ENCODE measurements at places on chromosomes 2 and 18.

GRCh38 chr2:55720417-55720816, 26.8 kb upstream of the PNPT1 start:
- DNase-seq: no peak

GRCh38 chr18:30982285-30982992, 60.1 kb downstream of the DSC3 start:
- no peak for DNase-seq

GRCh38 chr2:182915369-182916326, 49.2 kb upstream of the FRZB start:
- peak; percentile 25 for DNase-seq

GRCh38 chr2:191739194-191739593, 61.3 kb downstream of the NABP1 start:
- no peak for DNase-seq

DNA sequence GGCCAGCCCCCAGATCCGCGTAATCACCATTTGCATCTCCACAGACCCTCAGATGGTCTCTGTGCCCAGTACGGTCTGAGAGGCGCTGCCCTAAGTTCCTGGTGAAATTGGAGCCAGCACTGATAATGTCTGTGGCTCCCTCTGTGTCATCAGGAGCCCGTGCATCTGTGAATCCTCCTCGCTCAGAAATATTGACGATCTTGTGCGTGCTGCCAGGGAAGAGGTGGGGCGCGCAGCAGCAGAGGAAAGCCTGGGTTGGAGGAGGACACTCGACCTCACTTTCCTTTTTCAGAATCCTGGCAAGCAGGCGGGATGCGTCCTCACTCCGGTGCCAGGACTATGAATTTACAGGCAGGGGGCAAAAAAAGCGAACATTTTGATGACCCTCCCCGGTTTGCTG, 686.1 kb upstream of the SALL3 start:
- DNase-seq: no peak

DNA sequence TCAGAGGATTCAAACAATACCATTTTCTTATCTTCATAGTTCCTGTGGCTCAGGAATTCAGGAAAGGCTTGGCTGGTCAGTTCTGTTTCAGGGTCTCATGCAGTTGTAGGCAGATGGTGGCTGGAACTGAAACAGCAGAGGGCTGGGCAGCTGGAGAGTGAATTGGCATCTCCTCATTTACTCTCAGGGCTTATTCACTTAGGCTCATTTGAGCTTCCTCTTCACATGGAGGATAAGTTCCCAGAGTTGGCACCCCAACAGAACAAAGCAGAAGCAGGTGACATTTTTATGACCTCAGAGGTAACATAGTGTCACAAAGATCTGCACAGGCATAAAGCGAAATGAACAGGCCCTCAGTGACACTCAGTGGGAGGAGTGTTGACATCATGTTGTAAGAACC, 66.1 kb downstream of the RBBP8 start:
- DNase-seq: no peak

DNA sequence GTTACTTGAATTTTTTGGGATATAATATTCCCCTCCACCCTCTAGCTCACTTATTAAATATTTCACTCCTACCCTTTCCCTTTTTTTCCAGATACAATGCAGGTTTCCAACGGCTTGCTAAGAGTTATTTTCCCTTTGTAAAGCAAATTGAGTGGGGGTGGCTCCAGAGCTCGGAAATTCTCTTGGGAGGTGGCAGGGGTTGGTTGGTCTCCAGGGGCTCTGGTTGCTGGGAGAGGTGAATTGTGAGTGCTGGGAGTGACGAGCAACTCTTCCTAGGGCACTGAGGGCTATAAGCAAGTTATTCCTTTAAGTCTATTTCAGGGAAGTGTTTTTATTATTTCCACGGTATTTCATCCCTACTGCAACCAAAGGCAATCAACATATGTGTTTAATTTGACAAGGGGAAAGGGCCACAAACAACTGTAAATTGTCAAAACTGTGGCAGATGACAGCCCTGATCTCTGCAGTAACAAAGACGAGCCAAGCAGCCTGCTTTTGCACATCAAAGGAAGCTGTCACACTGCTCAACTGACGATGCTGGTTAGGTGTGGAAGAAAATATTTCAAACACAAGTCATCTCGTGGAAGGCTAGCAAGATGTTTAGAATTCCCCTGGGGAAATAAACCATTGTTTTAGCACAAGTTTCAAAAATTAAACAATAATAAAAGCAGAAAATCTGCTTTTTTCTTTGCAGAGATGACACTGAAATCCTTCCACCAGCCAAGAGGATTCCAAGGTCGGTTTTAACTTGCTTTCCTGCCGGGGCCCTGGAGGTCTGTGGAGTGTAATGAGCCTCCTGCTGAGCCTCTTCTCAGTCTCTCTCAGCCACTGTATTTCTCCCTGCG, 34.8 kb upstream of the ASXL2 start:
- no peak for DNase-seq

DNA sequence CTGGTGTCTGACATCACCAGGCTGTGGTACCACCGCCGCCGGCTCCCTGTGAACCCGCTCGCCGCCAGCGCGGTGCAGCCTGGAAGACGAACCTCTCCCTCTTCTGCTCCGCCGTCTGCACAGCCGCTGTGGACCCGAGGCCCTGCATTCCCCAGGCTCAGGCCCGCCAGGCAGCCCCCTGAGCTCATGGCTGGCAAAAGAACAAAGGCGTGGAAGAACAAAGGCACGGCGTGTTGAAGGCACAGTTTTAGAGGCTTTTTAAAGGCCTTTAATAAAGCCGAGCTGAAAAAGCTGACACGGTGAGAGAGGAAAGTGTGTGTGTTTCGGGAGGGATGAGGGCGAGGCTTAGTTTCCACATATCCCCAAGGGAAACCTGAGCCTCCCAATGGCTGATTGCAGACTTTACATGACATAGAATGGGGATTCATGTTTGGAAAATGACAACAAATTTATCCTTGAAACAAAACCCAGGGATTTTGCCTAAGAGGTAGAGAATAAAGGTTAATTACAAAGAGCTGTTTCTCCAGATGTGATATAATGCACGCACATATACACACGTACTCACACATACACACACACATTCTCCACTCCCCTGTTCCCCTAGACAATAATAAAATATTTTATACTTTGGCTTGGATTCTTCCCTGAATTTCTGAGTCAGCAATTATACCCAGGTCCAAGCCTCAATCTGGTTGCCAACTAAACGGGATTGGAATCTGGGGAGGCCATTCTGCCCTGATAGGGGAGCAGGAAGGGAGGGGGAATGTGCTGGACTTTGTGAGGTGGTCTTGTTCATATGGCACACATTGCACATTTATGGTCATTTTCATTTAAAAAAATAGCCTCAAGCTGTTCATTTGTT, 39.7 kb downstream of the RFX8 start:
- DNase-seq: peak; percentile 49

- no peak for DNase-seq
Observed at GRCh38 chr2:39247512-39248043, 3.8 kb upstream of the CDKL4 start.

- no peak for DNase-seq
Observed at GRCh38 chr2:158882297-158882696, 86.1 kb upstream of the TANC1 start.

DNA sequence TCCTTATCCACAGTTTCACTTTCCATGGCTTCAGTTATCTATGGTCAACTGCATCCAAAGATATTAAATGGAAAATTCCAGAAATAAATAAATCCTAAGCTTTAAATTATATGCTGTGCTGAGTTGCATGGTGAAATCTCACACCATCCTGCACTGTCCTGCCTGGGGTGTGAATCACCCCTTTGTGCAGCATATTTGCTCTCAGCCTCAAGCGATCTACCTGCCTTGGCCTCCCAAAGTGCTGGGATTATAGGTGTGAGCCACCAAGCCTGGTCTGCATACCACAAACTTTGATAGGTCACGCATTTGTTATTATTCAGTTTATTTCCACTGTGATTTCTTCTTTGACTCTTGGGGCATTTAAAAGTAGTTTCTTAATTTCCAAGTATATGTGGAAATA, 117.2 kb downstream of the SPIRE1 start:
- DNase-seq: no peak

DNA sequence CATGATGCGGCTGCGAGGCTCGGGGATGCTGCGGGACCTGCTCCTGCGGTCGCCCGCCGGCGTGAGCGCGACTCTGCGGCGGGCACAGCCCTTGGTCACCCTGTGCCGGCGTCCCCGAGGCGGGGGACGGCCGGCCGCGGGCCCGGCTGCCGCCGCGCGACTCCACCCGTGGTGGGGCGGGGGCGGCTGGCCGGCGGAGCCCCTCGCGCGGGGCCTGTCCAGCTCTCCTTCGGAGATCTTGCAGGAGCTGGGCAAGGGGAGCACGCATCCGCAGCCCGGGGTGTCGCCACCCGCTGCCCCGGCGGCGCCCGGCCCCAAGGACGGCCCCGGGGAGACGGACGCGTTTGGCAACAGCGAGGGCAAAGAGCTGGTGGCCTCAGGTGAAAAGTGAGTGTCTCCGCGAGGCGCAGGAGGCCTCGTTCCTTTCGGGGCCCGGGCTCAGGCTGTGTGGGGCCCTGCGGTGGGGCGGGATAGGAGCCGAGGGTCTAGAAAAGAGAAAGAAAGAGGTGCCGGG, 520 bp downstream of the GLS start:
- DNase-seq: no peak

DNA sequence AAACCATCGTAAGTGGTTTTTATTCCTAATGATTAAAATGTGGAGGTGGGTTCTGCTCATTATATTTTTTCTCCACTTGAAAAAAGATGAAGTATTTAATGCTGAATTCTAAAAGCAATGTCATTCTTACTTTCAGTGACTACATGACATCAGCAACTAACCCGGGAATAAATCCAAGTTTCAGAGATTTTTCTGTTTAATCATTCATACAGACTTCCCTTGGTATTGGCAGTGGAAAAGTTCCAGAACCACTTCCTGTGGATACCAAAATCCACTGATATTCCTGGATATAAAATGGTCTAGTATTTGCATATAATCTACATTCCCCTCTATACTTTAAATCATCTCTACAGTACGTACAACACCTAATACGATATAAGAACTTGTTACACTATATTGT, 128.6 kb downstream of the ZNF532 start:
- DNase-seq: no peak

GRCh38 chr2:188322569-188323551, 31.2 kb downstream of the GULP1 start:
- no peak for DNase-seq

DNA sequence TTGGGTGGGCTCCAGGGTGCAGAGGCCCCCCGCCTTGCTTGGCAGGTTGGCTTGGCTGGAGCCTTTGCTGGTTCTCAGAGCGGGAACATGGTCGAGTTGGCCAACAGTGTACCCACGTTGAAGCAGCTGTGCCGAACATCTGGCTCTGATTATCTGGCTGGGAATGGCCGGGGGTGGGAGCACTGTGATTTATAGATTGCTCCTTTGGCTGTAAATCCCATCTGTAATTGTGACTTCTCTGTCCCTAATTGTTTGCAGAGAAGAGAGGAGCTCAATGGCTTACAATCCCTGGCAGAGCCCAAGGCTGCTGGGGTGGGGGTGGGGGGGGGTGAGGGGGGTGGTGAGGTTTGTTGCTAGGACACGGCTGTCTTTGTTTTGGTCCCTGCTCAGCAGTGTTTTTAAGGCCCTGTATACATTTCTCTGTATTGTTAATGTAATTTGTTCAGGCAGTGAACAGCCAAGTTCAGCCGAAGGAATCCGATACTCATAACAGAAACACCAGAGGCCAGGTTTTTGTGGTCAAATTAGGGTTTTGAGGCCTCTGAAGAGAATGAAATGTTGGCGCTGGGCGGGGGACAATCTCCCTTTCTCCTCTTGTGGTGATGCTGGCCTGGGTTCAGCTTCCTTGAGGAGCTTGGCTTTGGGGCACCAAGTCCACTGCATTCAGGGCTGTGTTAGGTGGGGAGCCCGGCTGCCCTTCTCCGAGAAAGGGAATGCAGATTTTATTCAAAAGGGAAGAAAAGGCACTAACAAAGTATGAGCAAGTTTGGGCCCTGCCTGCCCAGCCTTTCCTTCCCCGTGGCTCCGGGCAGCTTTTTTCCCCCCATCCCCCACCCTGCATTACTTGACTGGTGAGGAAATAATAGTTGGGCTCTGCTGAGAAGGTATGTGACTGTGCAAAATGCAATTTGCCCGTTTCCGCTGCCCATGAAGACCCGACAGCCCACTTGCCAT, 82.5 kb downstream of the TCF7L1 start:
- DNase-seq: no peak

DNA sequence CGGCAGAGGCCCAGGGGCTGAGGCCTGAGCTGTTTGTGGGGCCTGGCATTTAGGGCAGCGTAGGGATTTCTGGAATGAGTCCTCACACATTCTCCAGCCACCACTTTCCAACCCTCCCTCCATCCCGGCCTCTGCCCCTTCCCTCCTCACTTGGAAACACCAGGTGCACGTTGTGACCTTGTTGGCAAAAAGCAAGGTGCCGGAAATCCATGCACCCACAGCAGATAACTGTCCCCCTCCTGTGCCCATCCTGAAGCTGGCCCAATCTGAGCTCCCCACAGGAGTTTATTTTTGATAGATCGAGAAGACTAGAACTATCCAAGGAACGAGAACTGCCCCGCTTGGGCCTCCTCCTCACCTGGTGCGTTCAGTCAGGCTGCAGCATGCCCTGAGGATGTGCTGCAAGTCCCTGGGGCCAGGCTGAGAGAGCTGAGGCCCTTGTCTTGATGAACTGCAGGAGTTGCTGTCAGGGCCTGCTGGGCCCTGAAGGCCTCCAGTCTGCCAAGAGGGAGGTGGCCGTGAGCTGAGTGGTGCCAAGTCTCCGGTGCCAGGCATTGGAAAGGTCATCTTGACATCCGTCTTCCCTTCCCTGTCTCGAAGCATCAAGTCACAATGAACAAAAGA, 55.8 kb downstream of the CTIF start:
- DNase-seq: peak; percentile 89
